Fibroblast of villous mesenchyme (primary cell): ENCODE measurements at places on chromosomes 11 and 22.

GRCh38 chr11:111166598-111166997, 78.9 kb upstream of the POU2AF2 start:
- no peak for DNase-seq

DNA sequence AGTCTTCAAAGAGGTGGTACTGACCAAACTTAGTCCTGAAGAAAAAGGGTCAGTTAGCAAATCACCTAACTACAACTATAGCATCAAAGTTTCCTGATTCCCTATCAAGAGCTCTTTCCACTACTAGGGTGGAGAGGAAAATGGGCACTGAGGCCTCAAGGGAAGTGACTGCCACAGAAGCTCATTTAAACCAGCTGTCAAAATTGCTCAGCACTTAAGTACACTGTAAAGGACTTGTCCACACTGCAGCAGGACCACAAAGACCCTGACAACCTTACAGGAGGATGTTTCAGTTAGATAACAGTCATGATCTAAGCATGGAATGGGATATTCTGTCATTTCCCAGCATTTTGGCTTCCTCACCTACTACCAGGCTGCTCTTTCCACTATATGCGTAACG, 33.0 kb downstream of the FAM168A start:
- DNase-seq: no peak

GRCh38 chr11:98710986-98711385, 309.8 kb upstream of the CNTN5 start:
- no peak for DNase-seq

GRCh38 chr22:42286205-42286604, 15.8 kb upstream of the TCF20 start:
- DNase-seq: no peak

GRCh38 chr11:28657378-28658030, 549.3 kb downstream of the METTL15 start:
- peak; percentile 40 for DNase-seq

GRCh38 chr11:13102513-13102840, 93.4 kb downstream of the RASSF10 start:
- DNase-seq: no peak

- DNase-seq: no peak
These were observed 16.7 kb downstream of the TMEM121B start for GRCh38 chr22:17104336-17104935.

DNA sequence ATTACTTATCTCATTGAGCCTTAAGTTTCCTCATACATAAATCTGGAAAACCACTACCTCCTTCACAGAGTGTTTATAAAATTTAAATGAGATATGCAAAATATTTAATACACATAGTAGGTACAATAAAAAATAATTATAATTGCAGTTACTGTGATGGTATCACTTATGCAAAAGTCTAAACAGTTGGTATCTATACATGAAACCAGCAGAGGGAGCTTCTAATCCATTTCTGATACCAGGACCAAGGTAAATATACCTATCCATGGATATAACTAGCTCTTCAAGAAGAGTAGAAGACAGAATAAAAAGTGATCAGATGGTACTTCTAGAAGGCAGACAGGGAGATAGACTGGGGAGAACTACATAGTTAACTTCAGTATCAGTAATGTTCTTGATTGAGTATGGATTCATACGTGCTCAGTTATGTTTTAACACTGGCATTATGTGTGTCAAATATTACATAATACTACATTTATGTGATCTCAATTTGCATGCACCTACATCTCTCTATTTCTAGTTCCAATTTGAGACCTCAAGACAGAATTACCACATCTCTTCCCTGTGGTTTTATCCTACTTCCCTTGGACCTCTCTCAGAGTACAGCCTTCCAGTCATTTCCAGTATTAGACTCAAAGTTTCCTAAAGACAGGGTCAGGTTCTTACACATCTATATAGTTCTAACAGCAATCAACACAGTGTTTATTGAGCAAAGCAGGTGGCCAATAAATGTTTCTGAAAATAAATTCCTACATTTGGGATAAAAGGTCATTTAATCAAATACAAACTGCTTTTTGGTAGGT, 13.7 kb upstream of the TSG101 start:
- peak; percentile 26 for DNase-seq

GRCh38 chr11:44574610-44575287, 9.3 kb downstream of the CD82 start:
- DNase-seq: peak; percentile 97

- DNase-seq: no peak
These were observed 51.3 kb downstream of the PRDM10 start for GRCh38 chr11:129951201-129951865.

DNA sequence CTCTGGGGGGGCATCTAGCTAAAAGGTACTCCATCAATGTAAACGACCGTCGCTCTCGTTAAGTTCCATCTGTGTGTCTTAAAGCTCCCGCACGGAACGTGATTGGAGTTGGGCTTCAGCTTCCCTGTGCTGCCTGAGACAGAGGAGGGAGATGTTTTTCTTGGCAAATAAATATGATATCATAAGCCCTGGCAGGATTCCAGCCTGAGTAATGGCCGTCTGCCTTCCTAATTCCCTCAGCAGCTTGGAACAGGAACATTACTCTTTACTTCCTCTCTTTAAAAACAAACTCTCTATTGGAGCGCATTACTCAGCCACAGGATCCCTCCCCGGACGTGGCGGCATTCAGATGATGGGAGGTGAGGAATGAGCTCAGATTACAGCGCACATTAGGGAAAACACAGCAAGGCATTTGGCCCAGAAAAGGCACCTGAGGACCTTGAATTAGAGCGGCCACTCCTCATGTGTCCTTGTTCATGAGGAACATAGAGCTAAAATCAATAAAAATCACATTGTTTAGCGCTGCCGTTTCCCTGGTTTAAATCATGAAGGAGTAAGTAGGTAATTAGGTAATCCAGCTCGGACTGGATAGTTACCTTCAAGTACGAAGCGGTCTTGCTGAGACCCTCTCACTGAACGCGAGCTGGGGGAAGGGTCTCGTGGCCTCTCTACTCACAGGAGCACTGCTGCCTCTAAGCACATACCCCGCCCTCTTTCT, 230.4 kb downstream of the ST3GAL4 start:
- peak; percentile 61 for DNase-seq

- peak; percentile 78 for DNase-seq
These were observed 10.4 kb downstream of the CHRDL2 start for GRCh38 chr11:74720596-74721478.

DNA sequence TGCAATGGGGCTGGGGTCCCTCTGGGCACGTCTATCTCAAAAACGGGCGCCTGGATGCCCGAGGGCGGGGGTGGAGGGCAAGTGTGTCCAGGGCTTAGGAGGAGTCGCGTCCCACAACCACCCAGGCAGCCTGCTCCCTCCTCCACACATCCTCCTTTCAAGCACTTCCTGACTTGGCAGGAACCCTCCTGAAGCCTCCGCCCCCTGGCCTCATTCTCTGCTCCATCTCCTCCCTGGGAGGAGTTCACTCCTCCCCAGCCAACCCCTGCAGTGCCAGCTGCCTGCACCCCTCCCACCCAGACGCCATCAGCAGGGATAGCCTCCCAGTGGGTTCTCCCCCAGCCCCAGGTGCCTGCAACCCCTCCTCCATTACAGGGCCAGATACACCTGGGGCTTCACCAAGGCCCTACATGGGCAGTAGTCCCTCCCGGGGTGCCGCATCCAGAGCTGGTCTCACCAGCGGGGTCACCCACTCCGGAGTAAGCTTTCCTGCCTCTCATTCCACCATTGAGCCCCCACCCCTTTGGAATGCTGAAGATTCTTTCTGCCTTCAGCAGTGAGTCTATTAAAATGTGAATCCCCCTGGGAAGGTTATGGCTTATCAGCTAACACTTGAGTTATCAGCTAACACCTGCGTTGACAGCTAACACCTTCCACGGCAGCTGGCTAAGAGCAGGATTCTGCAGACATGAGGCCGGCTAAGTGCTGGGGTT, 24.4 kb downstream of the RTN4R start:
- DNase-seq: peak; percentile 70

GRCh38 chr11:47552056-47552565, 821 bp downstream of the CELF1 start:
- peak; percentile 58 for DNase-seq

- no peak for DNase-seq
These were observed 1.4 kb downstream of the RIN1 start for GRCh38 chr11:66334605-66335442.

- DNase-seq: no peak
These were observed 1159.4 kb downstream of the FAM181B start for GRCh38 chr11:81574301-81574700.
